Cardiac fibroblast (primary cell): ENCODE measurements at places on chromosomes 7 and 10.

- peak; percentile 13 for DNase-seq
Measured at GRCh38 chr7:129896568-129897382, 56.0 kb downstream of the UBE2H start.

GRCh38 chr10:89153971-89154370, 53.1 kb downstream of the CH25H start:
- DNase-seq = no peak

GRCh38 chr10:97412891-97413304, 11.8 kb upstream of the RRP12 start:
- no peak for DNase-seq

- DNase-seq = no peak
Measured at GRCh38 chr7:12436126-12436525, 32.5 kb upstream of the VWDE start.

GRCh38 chr7:98193474-98194180, 17.6 kb upstream of the BHLHA15 start:
- DNase-seq = no peak

DNA sequence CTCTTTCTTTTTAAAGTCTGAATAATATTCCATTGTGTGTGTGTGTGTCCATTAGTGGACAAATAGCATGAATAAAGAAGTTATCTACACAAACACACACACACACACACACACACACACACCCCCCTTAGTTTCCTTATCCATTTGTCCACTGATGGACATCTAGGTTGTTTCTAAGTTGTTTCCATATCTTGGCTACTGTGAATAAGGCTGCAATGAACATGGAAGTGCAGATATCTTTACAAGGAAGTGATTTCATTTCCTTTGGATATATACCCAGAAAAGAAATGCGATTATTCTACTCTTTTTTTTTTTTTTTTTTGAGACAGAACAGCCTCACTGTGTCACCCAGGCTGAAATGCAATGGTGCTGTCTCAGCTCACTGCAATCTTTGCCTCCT, 113.5 kb downstream of the MBL2 start:
- no peak for DNase-seq

DNA sequence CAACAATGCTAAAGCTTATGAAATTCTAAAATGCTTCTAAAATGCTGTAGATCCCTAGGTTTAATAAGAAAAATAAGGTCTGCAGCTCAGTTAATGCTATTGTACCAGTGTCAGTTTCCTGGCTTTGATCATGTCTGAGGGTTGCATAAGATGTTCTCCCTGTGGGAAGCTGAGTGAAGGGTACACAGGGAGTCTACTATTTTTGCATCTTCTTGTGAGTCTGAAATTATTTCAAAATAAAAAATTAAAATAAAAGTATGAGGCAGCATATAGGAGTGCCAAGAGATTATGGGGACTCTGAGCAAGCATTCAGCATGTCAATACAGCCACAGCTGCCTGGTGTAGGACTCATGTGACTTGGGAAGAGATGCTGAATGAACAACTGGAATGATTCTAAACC, 14.7 kb downstream of the CHST15 start:
- DNase-seq = peak; percentile 14

GRCh38 chr10:43598446-43598845, 7.8 kb upstream of the ZNF485 start:
- peak; percentile 73 for DNase-seq

DNA sequence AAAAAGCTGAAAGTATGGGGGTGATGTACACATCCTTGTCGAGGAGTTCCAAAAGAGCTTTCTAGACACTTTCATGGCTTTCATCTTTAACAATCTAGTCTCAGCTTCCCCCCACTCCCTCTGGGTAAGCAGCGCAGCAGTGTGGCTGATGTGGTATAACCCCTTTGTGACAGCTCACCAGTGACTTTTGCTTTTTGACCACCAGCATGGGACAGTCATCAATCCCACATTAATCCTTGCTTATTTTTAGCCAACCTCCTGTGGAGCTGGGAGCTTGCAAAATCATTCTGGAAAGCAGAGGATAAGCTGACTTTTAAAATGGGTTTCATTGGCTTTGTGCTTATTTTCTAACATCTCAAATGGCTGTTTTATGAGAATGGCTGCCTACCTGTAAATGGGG, 272.7 kb downstream of the HDAC9 start:
- no peak for DNase-seq

DNA sequence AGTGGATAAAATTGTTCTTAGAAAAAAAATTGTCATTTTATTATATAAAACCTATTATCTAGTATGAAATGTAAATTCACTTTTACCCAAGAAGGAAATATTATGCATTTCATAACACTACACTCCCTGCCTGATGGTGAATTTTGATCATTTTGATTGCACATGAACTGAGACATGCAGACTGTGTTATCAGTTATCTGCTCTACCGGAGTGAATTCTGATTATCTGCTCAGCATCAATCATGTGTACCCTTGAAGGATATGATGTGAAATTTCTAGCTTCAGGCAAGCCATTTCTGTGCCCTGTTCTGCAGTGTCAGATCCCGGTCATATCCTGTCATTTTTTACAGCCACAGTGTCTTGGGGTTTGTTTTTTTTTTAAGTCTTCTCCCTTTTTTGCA, 85.0 kb upstream of the FGL2 start:
- DNase-seq = no peak

DNA sequence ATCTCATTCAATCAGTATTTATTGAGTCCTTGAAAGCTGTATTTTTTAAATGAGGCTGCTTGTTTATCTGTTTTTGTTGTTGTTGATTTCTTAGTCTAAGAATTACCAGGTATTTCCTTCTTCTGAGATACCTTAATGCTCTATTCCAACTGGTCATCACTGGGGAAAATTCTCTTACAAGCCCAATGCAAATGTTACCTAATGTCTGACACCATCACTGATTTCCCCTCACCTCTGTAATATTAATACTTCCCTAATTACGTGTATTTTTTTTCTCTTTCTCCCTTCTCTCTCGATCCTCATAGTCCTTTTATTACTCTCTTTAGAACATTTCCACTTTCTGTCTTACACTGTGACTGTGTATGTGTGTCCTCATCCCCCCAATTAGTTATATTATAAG, 13.9 kb downstream of the HDAC9 start:
- DNase-seq = no peak

DNA sequence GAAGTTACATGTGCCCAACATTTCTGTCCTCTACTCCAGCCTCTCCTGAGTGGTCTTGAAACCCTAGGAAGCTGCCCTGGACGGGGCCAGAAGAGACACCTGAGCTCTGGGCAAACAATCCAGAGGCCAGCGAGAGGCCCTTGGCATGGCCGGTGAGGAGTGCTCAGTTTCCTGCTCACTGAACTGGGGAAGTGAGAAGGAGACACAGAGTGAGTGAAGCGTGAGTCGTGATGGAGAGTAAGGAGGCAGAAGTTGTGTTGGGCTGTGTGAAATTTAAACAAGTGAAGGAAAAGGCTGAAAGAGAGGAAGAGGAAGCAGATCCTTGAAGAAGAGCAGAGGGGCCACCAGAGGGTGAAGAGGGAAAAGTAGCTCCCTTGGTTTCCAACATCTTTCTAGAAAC, 73.2 kb downstream of the WNT2 start:
- DNase-seq = no peak

DNA sequence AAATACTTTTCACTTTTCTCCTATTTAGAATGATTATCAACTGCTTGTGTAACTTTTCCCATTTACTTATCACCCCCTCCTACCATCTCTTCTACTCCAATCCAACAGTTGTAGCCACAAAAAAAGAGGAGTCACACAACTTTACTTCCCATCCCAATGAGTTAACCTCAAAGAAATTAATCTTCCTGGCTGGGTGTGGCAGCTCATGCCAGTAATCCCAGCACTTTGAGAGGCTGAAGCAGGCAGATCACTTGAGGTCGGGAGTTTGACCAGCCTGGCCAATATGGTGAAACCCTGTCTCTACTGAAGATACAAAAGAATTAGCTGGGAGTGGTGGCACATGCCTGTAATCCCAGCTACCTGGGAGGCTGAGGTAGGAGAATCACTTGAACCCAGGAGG, 19.9 kb downstream of the SYPL1 start:
- DNase-seq = no peak

DNA sequence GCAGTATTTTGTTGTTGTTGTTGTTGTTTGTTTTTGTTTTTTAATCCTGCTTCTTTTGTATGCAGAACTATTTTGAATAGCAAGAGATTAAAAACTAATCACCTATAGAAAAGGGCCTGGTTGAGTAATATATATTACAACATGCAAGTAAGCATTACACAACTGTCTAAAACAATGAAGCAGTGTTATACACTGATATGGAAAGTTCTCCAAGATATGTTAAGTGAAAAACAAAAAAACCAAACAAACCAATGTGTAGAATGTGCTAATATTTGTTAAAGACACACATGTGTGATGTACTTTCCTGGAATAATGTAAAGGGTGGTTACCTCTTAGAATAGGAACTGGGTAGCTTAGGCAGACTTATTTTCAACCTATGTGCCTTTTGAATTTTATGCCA, 117.4 kb downstream of the ZNF365 start:
- DNase-seq = peak; percentile 22

GRCh38 chr10:34195364-34196057, 619.6 kb downstream of the PARD3 start:
- no peak for DNase-seq

- no peak for DNase-seq
Measured at GRCh38 chr7:45196374-45196773, 38.8 kb downstream of the RAMP3 start.

GRCh38 chr7:139771001-139771956, 6.5 kb downstream of the HIPK2 start:
- peak; percentile 96 for DNase-seq

GRCh38 chr7:37540917-37541316, 92.3 kb upstream of the ELMO1 start:
- no peak for DNase-seq

DNA sequence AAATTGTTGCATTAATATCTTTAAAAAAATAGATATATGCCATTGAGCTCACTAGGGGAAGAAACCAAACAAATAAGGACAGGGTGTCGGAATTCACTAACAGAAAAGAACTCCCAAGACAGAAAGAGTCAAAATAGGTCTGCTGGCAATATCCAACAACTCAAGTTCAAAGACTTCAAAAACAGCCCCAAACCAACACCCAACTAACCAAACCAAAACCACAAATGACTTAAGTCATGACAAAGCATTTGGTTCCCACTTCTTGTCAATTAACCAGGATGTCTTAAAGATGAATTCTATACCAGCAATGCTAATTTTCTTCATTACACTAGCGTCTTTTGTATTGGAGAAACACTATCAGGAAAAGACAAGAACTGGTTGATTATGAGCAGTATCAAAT, 249.0 kb upstream of the PLXNA4 start:
- DNase-seq = no peak

- DNase-seq = no peak
Measured at GRCh38 chr10:84158061-84158460, 15.5 kb upstream of the GPR15LG start.

GRCh38 chr7:14834456-14834855, 68.1 kb downstream of the DGKB start:
- DNase-seq = peak; percentile 76

- DNase-seq = no peak
Measured at GRCh38 chr7:158570449-158571170, 17.0 kb downstream of the PTPRN2 start.

GRCh38 chr7:55046582-55047342, 27.9 kb downstream of the EGFR start:
- DNase-seq = no peak

GRCh38 chr7:92968502-92968901, 132.1 kb upstream of the CDK6 start:
- no peak for DNase-seq

DNA sequence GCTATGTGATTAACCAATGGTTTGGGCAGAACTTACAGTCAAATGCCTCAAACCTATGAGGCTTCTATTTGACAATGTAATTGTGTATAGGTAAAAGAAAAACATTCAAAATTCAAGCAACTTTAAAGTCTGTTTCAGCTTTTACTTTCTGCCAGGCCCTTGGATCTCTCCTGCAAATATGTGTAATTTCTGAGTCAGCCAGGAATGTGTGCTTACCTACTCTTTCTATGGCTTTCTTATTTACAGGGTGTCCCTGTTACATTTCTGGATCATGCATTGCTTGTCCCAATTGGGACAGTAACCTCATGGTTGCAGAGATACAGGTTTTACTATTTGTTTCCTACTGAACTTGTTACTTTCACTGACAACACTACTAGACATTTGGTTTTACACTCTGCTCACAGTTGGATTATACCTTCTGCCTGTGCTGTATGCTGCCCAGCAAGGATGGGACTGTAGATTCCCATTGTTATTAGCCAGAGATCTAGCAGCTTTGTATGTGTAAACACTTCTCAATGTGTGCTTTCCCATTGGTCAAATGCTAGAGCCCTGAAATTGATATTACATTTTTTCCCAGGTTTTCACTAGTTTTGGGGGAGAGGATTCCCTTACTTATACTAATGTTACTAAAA, 355.3 kb downstream of the ARL4A start:
- DNase-seq = peak; percentile 49

DNA sequence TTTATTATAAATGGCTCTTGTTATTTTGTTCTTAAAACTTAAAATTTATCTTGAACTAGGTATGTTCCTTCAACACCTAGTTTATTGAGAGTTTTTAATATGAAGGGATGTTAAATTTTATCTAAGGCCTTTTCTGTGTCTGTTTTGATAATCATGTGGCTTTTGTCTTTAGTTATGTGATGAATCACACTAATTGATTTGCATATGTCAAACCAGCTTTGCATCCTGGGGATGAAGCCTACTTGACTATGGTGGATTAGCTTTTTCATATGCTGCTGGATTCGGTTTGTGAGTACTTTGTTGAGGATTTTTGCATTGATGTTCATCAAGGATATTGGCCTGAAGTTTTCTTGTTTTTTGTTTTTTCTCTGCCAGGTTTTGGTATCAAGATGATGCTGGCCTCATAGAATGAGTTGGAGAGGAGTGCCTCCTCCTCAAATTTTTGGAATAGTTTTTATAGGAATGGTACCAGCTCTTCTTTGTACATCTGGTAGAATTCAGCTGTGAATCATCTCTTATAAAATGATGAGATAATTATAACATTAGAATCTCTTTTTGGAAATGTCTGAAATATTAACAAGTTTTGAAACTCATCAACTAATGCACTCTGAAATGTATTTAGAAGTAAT, 78.7 kb upstream of the AGR3 start:
- no peak for DNase-seq

GRCh38 chr7:135602304-135602703, 44.6 kb downstream of the NUP205 start:
- peak; percentile 76 for DNase-seq

DNA sequence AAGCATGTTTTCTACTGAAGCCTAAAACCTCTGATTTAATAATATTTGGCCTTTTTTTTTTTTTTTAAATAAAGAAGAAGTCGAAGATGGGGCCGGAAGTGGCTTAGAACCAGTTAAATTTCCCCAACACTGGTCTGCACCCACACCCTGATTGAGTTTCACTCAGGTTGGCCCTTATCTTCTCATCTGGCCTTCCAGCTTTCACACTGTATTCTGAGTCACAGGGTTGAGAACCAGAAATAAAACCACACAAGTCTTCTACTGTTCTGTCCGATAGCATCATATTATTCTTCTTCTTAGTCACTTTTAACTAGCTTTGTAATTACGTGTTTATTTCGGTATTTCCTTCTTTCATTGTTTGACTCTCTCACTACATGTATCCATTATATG, 9.9 kb downstream of the ZNF365 start:
- peak; percentile 15 for DNase-seq

- DNase-seq = no peak
Measured at GRCh38 chr10:5775685-5776084, 37.5 kb downstream of the GDI2 start.

- no peak for DNase-seq
Measured at GRCh38 chr7:41744161-41744560, 41.3 kb upstream of the INHBA start.
